Right atrium auricular region (tissue), 2 donors: ENCODE measurements at places on chromosomes 5 and 9. TPM values are rescaled to one million over a fixed set of nuclear protein-coding genes. Genes with fewer than 3 reads are reported as not detected.

DNA sequence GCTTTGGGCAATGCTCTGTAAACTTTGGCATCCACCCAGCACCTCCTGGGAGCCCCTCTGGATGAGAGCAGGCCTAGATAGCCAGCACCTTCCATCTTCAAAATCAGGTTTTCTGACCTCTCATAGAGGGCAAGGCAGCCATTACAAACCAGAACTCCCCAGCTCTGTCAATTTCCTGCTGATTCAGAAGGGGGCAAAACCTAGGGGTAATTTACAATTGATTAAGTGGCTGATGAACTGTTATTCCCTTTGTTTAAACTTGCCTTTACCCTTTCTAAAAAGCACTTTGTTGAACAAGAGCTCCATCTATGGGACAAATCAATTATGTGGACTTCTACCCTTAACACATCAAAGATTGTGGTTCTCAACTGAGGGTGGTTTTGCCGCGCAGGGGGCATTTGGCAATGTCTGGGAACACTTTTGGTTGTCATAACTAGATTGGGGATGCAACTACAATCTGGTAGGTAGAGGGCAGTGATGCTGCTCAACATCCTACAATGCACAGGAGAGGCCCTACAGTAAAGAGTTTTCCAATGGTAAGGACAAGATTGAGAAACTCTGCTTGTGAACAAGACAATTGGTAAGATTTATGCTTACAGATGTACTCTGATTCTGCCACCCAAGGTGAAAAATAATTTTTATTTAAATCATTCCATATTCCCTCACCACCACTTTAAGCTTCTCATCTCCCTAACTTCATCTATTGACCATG lies 184.1 kb downstream of the MARCHF11 start:
- no peak overlapping the region for H3K27ac ChIP-seq
- H3K27me3 ChIP-seq = no peaks in the 10 kb centered on the region
- H3K36me3 ChIP-seq = no peaks in the 10 kb centered on the region
- no peak for DNase-seq

- H3K27ac ChIP-seq = no peak overlapping the region
- DNase-seq = no peak
- no peaks in the 10 kb centered on the region for H3K4me1 ChIP-seq
- no peak overlapping the region for H3K4me3 ChIP-seq
These were observed 818.5 kb upstream of the SEMA6A start for GRCh38 chr5:117393125-117393524.

DNA sequence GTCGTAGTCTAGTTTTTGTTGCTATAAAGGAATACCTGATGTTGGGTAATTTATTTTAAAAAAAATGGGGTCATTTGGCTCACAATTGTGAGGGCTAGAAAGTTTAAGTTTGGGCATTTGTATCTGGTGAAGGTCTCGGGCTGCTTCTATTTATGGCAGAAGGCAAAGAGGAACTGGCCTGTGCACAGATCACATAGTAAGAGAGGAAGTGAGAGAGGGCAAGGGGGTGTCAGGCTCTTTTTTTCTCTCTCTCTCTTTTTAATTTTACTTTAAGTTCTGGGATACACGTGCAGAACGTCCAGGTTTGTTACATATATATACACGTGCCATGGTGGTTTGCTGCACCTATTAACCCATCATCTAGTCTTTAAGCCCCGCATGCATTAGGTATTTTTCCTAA lies 453.3 kb downstream of the DIRAS2 start:
- DNase-seq = no peak
- no peak overlapping the region for H3K4me3 ChIP-seq
- no peaks in the 10 kb centered on the region for H3K27me3 ChIP-seq
- no peaks in the 10 kb centered on the region for H3K36me3 ChIP-seq

DNA sequence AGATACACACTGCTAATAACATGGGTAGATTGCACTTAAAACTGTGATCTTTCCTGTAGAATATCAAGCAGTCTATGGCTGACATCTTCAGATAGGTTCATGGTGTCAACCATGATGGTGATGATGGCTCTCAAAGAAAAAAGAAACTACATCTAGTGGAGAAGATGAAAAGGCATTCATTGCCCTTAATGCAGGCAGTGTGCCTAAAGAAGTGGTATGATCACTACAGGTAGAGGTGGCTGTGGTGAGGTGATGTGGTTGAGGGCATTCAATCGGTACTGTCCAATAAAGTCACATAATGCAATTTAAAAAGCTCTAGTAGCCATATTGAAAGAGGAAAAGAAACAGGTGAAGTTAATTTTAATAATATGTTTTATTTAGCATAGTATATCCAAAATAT lies 3.1 kb upstream of the IFNB1 start:
- H3K4me3 ChIP-seq = no peak overlapping the region
- H3K4me1 ChIP-seq = peaks cover 15% of the 10 kb centered on the region
- H3K27ac ChIP-seq = no peak overlapping the region
- H3K27me3 ChIP-seq = no peaks in the 10 kb centered on the region

GRCh38 chr9:91927922-91928510 lies 22.0 kb downstream of the ROR2 start:
- H3K27me3 ChIP-seq = no peaks in the 10 kb centered on the region
- no peak overlapping the region for H3K4me3 ChIP-seq
- DNase-seq = no peak
- H3K27ac ChIP-seq = no peak overlapping the region

DNA sequence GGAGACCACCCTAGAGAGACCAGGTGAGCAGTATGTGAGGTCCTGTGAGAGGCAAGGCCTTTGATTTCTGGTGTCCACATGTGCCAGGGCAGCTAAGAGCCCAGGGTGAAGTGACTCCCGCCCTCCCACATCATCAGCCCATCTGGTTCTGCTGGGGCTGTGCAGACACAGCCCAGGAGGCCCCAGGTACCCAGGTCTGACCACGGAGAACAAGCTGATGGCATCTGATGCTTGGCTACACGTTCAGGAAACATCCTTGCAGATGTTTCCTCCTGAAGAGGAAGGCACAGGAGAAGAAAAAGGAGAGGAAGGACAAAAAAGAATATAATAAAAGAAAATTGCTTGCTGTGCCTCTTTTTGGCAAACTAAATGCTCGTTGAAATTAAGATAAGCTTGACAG lies 225.8 kb downstream of the PAX5 start:
- no peak overlapping the region for H3K27ac ChIP-seq
- DNase-seq = no peak
- no peaks in the 10 kb centered on the region for H3K4me1 ChIP-seq
- H3K4me3 ChIP-seq = no peak overlapping the region
- H3K36me3 ChIP-seq = no peaks in the 10 kb centered on the region

DNA sequence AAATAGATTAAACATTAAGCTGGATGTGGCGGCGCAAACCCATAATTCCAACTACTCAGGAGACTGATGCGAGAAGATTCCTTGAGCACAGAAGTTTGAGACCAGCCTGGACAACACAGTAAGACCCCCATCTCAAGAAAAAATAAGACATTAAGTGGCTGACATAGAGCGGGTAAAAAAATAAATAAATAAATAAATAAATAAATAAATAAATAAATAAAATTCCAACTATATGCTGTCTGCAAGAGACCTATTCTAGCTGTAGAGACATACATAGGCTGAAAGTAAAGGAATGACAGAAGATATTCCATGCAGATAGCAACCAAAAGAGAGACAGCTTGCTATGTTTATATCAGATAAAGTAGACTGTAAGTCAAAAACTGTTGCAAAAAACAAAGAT lies 17.4 kb upstream of the SH3TC2 start:
- no peak overlapping the region for H3K27ac ChIP-seq
- H3K4me1 ChIP-seq = no peaks in the 10 kb centered on the region
- no peak overlapping the region for H3K4me3 ChIP-seq
- no peak for DNase-seq
- no peaks in the 10 kb centered on the region for H3K27me3 ChIP-seq

GRCh38 chr9:90580576-90580975 lies 62.0 kb downstream of the DIRAS2 start:
- H3K27ac ChIP-seq = no peak overlapping the region
- H3K4me3 ChIP-seq = no peak overlapping the region
- DNase-seq = no peak
- H3K36me3 ChIP-seq = no peaks in the 10 kb centered on the region

- no peak overlapping the region for H3K4me3 ChIP-seq
- H3K36me3 ChIP-seq = peaks cover 32% of the 10 kb centered on the region
- H3K27me3 ChIP-seq = no peaks in the 10 kb centered on the region
- no peaks in the 10 kb centered on the region for H3K4me1 ChIP-seq
- no peak overlapping the region for H3K27ac ChIP-seq
These were observed 37.9 kb downstream of the ARPC5L start for GRCh38 chr9:124899845-124900244.

GRCh38 chr5:72505539-72506157 lies 1.6 kb downstream of the ZNF366 start:
- H3K36me3 ChIP-seq = no peaks in the 10 kb centered on the region
- H3K27ac ChIP-seq = peak overlapping the region; percentile 74
- peaks cover 60% of the 10 kb centered on the region for H3K4me1 ChIP-seq

The ZNF618 gene
- total RNA-seq = 3.0 TPM

The PCDHGA3 gene
- total RNA-seq = 7.0 TPM

The SLC27A6 gene
- 15.2 TPM for total RNA-seq

The CAPSL gene
- total RNA-seq = not detected

The CRHBP gene
- total RNA-seq = 10.3 TPM
